ENCODE measurements at places on chromosomes 5 and 9. TPM values are rescaled to one million over a fixed set of nuclear protein-coding genes. Genes with fewer than 3 reads are reported as not detected.

GALNT12 gene
- 18.2 TPM for total RNA-seq

DNA sequence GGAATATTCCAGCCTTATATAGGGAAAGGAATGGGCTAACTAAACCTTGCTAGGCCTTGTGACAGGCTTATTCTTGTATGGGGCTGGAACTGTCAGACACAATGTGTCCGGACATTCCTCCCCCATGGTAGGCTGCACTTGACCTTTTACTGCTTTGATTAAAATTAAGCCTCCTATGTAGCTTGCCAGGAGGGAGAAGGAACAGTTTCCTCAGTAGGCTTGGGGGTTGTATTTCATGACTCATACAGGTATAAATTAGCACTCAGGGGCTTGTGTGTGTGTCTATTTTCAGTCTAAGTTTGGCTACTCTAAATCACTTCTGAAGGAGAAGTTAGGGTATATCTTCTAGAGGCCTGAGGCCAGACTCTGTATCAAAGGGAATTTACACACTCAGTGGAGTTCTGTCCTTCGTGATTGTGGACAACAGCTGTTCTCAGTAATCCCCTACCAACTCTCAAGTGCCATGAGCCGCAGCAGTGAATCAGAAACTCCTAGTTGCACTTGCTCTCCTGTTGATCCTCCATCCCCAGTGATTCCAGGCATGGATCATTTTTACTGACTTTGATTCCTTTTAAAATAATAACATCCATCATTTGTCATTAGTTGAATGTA, 16.4 kb downstream of the ADAMTS16 start:
- H3K36me3 ChIP-seq, result no peaks in the 10 kb centered on the region
- no peaks in the 10 kb centered on the region for H3K4me1 ChIP-seq
- DNase-seq, result no peak
- H3K27me3 ChIP-seq, result no peaks in the 10 kb centered on the region
- no peak overlapping the region for H3K4me3 ChIP-seq

ZNF883 gene
- total RNA-seq, result 0.61 TPM

DNA sequence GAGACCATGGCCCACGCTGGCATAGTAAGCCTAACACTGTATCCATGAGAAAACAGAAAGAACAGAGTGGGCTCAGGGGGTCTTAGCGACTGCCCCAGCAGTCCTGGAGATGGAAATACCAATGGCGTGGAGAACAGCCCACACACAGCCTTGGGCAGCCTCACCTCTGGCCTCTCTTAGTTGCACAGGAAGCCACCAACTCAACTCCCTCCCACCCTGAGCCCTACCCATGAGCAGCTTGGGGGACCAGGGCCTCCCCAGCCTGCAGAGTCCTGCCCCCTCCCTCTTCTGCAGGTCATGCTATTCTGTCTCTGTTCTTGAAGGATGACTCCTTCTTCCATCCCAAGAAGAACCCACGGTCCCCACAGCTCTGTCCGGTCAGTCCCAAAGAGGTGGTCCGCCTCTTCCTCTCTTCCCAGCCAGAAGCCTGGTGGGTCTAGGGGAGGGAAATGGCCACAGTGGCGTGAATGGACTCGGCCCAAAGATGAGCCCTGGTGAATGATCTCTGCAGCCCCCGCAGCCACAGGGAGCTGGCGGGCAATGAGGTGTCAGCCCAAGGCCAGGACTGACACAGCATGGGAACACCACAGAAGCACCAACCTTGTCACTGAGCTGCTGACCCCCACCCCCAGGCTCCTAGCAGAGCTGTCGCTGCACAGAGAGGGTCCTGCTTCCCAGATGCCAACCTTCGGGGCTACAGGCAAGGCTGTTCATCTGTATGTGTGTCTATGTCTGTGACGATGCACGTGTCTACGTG, 131.2 kb downstream of the ROR2 start:
- no peak overlapping the region for H3K27ac ChIP-seq
- H3K36me3 ChIP-seq, result no peaks in the 10 kb centered on the region
- peaks cover 5% of the 10 kb centered on the region for H3K4me1 ChIP-seq
- DNase-seq, result no peak

SLC45A2 gene
- not detected for total RNA-seq

FAM163B gene
- total RNA-seq, result not detected

AK8 gene
- total RNA-seq, result 3.7 TPM

DDX4 gene
- total RNA-seq, result not detected

GRCh38 chr9:111039231-111039906, 1.1 kb upstream of the LPAR1 start:
- no peaks in the 10 kb centered on the region for H3K36me3 ChIP-seq
- peak overlapping the region; percentile 71 for H3K4me3 ChIP-seq
- peaks cover 9% of the 10 kb centered on the region for H3K4me1 ChIP-seq
- DNase-seq, result no peak
- peak overlapping the region; percentile 83 for H3K27ac ChIP-seq
